ENCODE measurements at places on chromosomes 7 and 10.

GRCh38 chr7:13850185-13850752 is 139.2 kb downstream of the ETV1 start:
- no peak for DNase-seq

GRCh38 chr7:31724696-31725095 is 37.7 kb downstream of the PPP1R17 start:
- no peak for DNase-seq

GRCh38 chr7:143248761-143249354 is 14.4 kb upstream of the GSTK1 start:
- no peak for DNase-seq

DNA sequence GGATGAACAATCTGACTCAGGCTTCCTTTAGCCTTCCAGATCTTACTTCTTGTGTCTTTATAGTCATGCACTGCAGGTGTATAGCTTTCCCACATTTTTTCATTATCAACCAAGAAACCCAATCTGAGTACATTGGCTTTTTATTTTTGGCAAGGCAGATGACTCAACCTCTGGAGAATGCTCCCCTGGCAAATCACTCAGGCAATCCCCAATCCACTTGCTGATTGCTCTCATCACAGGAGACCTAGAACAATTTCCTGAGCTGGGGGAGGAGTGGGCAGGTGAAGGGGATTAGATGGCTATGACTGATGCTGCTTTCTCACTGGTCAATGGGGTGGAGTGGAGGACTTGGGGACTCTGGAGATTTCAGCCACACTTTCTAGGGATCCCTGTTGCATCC is 134.4 kb downstream of the SLC16A9 start:
- DNase-seq = no peak

GRCh38 chr10:10500937-10501336 is 516.7 kb upstream of the CELF2 start:
- DNase-seq = no peak

- DNase-seq = no peak
Observed at GRCh38 chr7:55441774-55442522, 76.8 kb downstream of the LANCL2 start.

- no peak for DNase-seq
Observed at GRCh38 chr10:133242611-133243356, 5.1 kb downstream of the VENTX start.

All from NCI-H1092 treated with DMSO at 0.1 percent for 48 hours (cell line).